HFFc6 (cell line): ENCODE measurements at places on chromosomes 11 and 22. TPM values are rescaled to one million over a fixed set of nuclear protein-coding genes. Genes with fewer than 3 reads are reported as not detected.

GRCh38 chr11:116852261-116853031 lies 15.0 kb upstream of the APOA1 start:
- H3K27me3 ChIP-seq: peaks cover 2% of the 10 kb centered on the region; the same call in 1 of the 2 replicates
- H3K36me3 ChIP-seq: peaks cover 40% of the 10 kb centered on the region
- H3K27ac ChIP-seq: peak overlapping the region; percentile 99
- peaks cover 68% of the 10 kb centered on the region for H3K4me1 ChIP-seq
- H3K4me3 ChIP-seq: peak overlapping the region; percentile 85

DNA sequence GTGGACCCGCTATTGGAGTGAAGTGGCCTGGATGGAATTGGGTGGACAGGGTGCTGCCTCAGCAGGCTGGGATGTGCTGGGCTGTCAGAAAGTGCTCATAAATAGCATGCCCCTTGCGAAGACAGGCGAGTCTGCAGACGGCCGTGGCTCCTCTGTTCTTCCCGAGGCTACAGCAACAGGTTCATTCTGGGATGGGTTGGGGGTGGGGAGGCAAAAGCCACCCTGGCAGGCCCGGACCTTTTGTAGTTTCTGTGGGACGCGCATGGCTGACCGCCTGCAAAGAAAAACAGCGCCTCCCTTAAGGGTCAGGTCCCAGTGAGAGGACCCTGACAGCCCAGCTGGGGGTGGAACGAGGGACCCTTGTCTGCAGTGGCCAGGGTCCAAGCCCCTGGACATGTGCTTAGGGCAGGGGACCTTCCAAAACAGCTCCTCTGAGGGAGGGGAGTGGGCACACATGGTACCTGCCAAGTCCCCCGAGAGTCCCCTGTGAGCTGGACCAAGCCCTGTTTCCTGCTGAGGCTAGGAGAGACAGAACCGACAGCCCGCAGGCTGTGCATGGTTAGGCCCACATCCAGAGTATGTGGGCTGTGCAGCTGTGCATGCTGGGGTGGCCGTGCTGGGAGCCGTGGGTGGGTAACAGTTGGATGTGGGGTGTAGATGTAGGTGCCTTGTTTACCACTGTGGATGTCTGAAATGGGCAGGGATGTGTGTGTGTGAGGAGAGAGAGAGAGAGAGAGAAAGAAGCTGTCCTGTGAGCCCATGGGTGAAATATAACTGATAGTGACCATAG lies at the start of gene CRYBB3:
Gene CRYBB3 (plus strand): TSS at position 128 of the 790 bp plus-strand sequence. CDS start 1,539 bp downstream, outside the sequence.
- H3K27ac ChIP-seq: no peak within 1 kb of the TSS
- H3K4me1 ChIP-seq: no peaks in the 10 kb centered on the region
- H3K36me3 ChIP-seq: no peaks in the 10 kb centered on the region
- no peak within 1 kb of the TSS for H3K4me3 ChIP-seq
- DNase-seq: no peak
- peaks cover 1% of the 10 kb centered on the region for H3K27me3 ChIP-seq

- no peaks in the 10 kb centered on the region for H3K36me3 ChIP-seq
- no peak overlapping the region for H3K27ac ChIP-seq
- H3K4me1 ChIP-seq: peaks cover 6% of the 10 kb centered on the region; the same call in 1 of the 2 replicates
- no peak for DNase-seq
- no peak overlapping the region for H3K4me3 ChIP-seq
- H3K27me3 ChIP-seq: peaks cover 32% of the 10 kb centered on the region
Observed at GRCh38 chr22:39985383-39986035, 9.2 kb upstream of the FAM83F start.

DNA sequence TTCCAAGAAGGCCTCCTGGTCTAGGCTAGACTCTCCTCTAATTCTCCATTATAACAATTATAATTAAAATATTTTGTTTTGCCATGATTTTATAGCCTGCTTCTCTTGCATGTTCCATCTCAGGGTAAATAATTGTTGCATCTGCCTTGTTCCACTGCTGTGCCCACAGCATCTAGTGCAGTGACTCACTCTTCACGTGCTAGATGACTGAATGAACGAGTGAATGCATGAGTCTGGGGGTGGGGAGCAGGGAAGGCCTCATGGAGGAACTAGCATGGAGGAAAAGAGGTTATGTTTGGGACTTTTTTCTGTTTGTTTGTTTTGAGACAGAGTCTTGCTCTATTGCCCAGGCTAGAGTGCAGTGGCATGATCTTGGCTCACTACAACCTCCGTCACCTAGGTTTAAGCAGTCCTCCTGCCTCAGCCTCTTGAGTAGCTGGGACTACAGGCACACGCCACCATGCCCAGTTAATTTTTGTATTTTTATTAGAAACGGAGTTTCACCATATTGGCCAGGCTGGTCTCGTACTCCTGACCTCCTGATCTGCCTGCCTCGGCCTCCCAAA lies 5.2 kb upstream of the OAF start:
- peak; percentile 76 for DNase-seq
- peak overlapping the region; percentile 53; the same call in 1 of the 2 replicates for H3K27ac ChIP-seq
- H3K4me3 ChIP-seq: no peak overlapping the region
- no peaks in the 10 kb centered on the region for H3K36me3 ChIP-seq
- peaks cover 66% of the 10 kb centered on the region for H3K4me1 ChIP-seq

Gene CNIH2
- 1.3 to 1.6 TPM (median 1.4 TPM) in 3 replicates for total RNA-seq

Gene BCL2L13
- total RNA-seq: 45.0 to 53.1 TPM (median 49.4 TPM) in 3 replicates

Gene TTC36
- 0.39 to 0.41 TPM in 2 of 3 replicates, not detected in the other for total RNA-seq
